ENCODE measurements at places on chromosomes 1 and 21.

- peak; percentile 89 for DNase-seq
Measured at GRCh38 chr1:58738876-58739275, 39.0 kb upstream of the MYSM1 start.

DNA sequence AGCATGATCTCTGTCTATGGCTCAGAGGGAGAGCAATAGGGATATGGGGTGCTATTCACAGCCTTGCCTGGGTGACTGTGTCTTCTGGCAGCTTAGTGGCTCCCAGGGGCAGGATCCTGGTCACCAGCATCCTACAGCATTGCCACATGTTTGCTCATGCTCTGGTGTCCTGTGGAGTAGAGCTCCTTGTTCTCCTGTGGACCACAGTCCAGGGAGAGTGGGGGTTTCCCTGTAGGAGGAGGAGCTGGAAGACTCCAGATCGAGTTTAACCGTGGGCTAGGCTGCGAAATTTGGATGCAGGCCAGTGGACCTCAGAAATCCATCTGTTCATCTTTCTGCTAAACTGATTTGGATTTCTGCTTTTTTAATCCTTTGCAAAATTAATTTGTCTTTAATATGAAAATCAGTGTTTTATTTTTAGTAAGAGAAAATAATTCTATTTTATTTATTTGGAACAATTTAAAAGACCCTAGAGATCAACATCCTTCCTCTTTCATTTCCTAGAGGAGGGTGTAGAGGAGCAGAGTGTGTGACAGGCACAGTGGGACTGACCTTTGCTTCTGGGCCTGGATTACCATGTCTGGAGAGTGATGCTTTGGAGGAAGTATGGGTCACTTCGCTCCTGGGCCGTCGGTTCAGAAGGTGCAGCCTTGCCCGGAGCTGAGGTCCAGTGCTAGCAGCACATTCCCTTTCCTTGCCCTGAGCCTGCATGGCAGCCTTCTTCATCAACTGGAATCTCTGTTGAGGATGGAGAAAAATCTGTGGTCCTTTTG, 17.4 kb downstream of the ADARB1 start:
- no peak for DNase-seq

DNA sequence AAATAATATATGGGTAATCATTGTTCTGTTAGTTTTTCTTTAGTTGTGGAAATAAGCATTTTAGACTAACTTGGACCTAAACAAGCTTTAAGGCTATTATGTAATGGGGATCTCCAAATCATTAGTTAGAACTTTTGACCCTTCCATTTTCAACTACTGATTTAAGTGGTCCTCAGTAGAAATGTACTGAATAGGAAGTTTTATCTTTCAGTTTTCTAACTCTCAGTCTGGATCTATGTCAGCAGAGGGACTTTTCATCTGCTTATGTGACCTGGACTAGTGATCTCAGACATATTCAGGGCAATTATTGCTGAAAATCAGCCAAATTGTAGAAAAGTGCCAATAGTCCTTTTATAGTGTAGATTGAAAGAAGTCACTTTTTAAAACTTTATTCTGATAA, 56.0 kb downstream of the SASS6 start:
- no peak for DNase-seq

DNA sequence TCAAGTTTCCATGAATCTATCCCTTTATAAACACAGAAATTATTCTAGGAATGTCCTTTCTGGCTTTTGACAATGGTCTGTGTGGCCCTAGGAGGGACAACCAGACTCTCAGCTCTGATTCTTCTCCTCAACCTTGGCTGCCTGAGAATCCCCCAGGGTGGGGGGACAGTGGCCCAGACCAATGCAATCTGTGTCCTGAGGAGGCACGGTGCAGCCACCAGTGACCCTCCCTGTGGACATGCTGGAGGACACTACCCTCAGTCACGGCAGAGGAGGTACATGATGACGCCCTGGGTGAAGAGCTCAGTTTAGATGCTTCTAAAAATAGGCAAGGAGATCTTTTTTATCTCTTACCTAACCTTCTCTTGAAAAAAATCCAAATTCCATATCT, 91.7 kb downstream of the PGBD5 start:
- no peak for DNase-seq

GRCh38 chr21:46071082-46071481, 26.8 kb upstream of the COL6A2 start:
- DNase-seq, result no peak

DNA sequence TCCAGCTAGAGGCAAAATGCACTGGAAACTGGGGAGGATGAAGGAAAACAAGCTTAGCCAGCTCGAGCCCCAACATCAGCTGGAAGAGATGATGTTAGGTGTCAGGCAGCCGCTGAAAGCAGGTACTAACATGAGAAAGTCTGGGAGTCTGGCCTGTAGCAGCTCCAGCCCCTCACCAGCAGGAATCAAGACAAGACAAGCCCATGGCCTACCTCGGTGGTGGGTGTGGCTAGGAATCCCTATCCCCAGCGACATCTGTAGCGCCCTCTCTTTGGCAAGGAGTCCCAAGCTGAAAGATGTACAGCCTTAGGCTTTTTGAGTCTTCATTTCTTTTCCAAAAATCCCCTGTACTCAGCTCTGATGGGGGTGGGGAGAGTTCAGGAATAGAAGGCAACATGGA, 2.6 kb downstream of the DLGAP3 start:
- DNase-seq, result peak; percentile 44

DNA sequence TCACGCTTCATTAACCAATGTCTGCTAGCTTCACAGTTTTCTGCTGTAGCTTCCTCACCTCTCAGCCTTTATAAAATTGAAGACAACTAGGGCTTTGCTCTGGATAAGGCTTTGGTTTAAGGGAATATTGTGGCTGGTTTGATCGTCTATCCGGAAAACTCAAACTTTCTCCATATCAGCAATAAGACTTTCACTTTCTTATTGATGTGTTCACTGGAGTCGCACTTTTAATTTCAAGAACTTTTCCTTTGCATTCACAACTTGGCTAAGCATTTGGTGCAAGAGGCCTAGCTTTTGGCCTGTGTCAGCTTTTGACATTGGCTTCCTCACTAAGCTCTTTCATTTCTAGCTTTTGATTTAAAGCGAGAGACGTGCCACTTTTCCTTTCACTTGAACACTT, 12.9 kb downstream of the COA6 start:
- no peak for DNase-seq

GRCh38 chr1:44553771-44554170, 120.5 kb downstream of the TMEM53 start:
- DNase-seq, result peak; percentile 87

DNA sequence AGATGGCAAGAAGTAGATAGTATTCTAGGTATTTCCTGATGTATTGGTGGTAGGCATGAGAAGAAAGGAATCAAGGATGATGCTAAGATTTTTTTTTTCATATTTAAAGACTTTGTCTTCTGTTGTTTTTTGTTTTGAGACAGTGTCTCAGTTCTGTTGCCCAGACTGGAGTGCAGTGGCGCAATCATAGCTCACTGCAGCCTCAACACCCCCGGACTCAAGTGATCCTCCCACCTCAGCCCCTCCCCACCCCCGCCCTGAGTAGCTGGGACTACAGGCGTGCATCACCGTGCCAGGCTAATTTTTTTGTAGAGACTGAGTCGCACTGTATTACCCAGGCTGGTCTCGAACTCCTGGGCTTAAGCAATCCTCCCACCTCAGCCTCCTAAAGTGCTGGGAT, 2.8 kb upstream of the CAPZB start:
- DNase-seq, result no peak

- no peak for DNase-seq
Measured at GRCh38 chr1:37998913-37999429, 6.3 kb downstream of the FHL3 start.

DNA sequence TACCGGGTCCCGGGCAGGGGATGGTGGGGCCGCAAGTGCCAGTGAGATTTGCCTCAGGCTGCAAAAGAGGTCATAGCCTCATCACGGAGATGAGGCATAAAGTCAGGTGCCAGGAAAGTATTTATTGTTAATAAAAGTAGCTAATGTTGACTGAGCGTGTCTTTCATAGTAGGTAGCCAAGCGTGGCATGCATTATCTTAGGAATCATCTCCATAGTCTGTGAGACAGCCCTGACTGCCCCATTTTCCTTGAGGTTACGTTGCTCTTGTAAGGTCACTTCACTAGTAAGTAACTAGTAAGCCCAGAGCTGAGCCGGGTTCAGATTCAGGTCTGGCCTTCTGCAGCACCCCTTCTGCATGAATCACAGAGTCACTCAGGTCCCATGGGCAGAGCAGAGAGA, 174.2 kb downstream of the CAMTA1 start:
- DNase-seq, result no peak

DNA sequence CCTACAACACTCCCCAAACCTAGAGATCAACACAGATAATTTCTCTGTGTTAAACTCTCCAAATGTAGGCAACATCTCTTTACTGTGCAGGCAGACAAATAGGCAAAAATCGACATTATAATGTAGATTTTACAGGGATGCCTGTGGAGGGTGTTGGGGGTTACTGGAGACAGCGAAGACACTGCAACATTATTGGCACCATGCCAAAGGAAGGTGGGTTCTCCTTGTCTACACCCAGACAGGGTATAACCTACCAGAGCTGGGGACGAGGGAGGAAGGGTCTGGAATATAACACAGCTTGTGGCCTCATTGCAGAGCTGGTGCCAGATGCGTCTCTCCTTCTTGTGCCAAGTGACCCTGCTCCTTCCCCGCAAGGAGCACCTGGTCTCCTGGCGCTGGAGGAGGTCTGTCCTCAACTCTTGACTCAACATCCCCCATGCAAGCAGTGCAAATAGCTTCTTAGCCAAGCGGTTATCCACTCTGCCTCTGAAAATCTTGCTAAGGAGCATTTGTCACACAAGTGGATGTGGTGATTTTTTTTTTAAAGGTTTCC, 404.0 kb downstream of the PRDM2 start:
- no peak for DNase-seq

GRCh38 chr1:21154717-21155116, 22.0 kb downstream of the EIF4G3 start:
- no peak for DNase-seq

DNA sequence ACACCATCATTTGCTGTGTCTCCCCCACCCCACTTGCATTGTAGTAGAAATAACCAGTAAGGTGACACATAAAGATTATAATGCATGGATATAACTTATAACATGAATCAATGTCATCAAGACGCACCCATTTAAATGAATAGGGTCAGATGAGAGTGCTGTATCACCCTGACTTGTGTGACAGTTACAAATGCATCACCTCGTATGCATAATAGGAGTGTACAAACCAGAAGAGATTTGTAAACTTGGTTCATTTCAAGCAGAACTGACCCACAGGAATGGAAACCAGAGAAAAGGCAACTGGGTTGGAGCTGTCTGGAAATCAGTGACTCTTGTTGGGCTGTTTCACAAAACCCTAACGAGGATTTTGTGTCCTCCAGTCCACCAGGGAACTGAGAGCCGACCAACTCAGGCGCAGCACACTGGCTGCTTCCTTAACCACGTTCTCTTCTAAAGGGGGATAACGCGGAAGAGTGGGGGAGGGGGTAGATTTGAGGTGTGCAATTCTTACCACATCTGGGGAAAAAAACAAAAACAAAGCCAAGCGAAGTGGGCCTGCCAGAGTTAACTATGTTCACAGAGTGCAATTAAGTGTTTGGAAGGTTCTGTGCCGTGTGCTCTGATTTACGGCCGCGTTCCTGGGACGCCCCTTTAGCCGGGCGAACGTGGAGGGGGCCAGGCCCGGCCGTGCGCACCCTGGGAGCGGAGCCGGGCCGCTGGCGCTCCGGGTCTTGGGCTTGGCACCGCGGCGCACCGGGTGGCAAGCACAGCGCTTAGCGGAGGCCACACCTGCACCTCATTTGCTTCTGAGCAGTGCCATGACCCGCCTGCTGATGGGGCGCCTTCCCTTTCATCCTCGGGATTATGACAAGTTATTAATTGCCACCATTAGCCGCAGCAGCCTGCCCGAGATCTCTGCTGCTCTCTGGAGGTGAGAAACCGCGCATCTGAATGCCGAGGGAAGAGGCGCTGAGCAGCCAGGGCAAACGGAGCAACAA, 248.8 kb upstream of the FOXD3 start:
- peak; percentile 14 for DNase-seq

DNA sequence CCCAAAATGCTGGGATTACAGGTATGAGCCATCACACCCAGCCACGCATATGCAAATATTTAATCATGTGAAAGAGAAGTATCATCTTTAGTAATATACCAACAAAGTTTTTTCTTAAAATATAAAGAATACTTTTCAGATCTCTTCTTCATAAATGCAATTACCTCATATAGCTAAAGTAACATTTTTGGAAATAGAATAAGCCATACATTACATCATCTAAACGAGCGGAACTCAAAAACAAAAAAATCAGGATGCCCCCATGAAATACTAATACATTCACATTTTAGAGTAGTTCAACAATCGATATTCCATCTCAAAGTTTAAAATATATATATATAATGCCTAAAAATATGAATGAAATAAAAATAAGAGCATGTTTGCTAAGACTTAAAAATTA, 4.7 kb downstream of the NDC1 start:
- no peak for DNase-seq

DNA sequence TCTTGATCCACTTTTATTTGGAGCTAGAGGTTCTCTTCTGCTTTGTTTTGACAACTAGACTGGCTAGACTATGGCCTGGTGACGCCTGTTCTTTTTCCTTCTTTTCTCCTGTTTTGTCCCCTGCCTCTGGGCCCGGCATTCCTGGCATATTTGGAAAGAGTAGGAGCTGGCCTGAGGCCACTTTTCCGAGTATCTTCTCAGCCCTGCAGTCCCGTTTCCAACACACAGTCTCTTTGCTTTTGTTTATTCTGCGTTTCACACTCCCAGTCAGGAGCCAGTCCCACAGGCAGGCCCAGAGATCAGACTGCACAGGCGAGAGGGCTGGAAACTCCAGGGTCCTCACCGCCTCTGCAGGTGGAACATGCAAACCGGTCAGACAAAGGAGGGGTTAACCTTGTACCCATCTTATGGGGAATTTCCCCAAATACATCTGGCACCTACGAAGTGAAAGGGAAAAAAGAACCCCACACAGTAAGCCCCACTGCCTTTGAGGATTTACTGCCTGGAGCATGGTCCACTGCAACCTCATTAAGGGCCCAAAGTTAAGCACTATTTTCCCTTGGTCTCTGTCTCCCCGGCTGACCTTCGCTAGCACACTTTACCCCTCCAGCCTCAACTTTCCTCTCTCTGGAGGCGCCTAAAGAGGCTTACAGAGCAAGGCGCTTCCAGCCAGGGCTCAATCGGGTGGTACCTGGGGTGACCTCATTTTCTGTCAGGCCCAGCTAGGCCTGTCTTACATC, 141.1 kb downstream of the TOMM20 start:
- DNase-seq, result peak; percentile 40

- DNase-seq, result peak; percentile 38
Measured at GRCh38 chr1:107530543-107530942, 389.7 kb downstream of the NTNG1 start.

DNA sequence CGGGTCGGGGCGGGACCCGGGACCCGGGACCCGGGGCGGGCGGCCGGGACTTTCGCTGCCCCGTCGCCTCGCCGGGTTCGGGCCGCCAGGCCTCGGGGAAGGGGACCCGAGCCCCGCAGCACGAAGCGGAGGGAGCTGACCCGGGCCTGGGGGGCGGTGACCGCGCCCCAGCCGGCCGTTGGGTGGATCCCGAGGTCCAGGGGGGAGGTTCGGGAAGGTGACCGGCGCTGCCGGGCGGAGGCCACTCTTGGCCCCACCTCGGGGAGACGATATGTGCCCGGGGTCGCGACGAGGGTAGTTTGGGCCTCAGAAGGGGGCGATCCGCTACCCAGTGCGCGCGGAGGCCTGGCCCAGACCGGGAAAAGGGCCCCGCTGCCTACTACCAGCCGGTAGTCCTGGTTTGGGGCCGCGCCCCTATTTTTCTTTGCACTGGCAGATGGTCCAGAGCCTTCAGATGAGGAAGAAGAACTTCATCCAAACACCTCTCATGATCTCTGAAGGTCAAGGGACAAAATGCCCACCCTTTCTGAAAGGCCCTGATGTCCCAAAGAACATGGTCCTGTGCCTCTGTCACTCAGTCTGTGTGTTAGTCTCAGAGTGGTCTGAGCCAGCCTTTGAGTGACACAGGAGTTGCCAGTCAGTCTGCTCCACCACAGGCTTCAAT, 766 bp downstream of the AGO4 start:
- peak; percentile 20 for DNase-seq

All from epithelial cell of esophagus (primary cell).